ENCODE measurements at places on chromosomes 12 and 14. TPM values are rescaled to one million over a fixed set of nuclear protein-coding genes. Genes with fewer than 3 reads are reported as not detected.

DNA sequence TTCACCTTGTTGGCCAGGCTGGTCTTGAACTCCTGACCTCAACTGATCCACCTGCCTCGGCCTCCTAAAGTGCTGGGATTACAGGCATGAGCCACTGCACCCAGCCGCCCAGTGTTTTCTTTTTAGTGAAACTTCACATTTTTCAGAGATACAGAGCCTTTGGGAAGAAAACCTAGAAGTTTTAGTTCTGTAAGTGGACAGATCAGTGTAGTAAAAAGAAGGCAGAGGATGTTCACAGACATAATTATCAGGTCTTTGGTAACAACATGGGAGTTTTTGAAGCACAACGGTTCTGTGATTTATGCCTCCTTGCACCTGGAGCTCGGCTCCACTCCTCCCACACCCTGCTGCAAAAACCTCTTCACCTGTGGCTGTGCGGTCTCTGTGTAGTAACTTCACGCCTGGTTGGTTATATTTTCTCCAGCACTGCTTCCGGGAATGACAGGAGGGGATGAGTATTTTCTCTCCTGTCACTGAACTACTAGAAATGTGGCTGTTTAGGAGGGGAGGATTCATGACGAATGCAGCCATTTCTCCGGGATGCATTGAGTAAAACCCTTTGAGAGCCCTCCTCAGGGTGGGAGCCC, 67.0 kb downstream of the ARF6 start:
- DNase-seq: peak; percentile 20
- no peaks in the 10 kb centered on the region for H3K27me3 ChIP-seq
- no peak overlapping the region for H3K27ac ChIP-seq
- H3K4me1 ChIP-seq: no peaks in the 10 kb centered on the region
- H3K4me3 ChIP-seq: no peak overlapping the region

GRCh38 chr12:64618953-64619590, 8.8 kb downstream of the RASSF3 start:
- no peak overlapping the region for H3K4me3 ChIP-seq
- no peaks in the 10 kb centered on the region for H3K4me1 ChIP-seq
- no peaks in the 10 kb centered on the region for H3K27me3 ChIP-seq
- DNase-seq: peak; percentile 20

GRCh38 chr12:34301251-34302130, 279.2 kb downstream of the ALG10 start:
- no peaks in the 10 kb centered on the region for H3K4me1 ChIP-seq
- H3K27ac ChIP-seq: no peak overlapping the region

GRCh38 chr14:87014856-87015255, 978.1 kb downstream of the GALC start:
- no peaks in the 10 kb centered on the region for H3K4me1 ChIP-seq
- no peak overlapping the region for H3K4me3 ChIP-seq
- no peaks in the 10 kb centered on the region for H3K36me3 ChIP-seq

DNA sequence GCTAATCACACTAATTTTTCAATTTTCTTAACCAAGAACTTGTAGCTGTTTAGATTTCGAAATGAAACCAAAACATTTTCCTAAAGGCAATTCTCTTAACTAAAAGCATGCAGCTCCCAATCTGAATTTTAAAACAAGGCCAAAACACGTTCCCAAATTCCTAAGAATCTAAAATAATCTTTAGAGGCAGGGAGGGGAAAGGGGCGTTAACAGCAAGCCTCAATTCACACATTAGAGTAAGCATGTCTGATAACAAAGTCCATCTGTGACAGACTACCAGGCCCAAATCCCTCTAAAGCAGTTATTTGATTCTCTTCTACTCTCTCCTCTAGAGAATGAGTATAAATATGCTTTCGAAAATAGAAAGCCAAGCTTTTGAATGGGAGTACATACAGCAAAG, 754 bp downstream of the ATG14 start:
- H3K27me3 ChIP-seq: no peaks in the 10 kb centered on the region
- no peaks in the 10 kb centered on the region for H3K36me3 ChIP-seq
- no peaks in the 10 kb centered on the region for H3K4me1 ChIP-seq
- H3K4me3 ChIP-seq: peak overlapping the region; percentile 89

DNA sequence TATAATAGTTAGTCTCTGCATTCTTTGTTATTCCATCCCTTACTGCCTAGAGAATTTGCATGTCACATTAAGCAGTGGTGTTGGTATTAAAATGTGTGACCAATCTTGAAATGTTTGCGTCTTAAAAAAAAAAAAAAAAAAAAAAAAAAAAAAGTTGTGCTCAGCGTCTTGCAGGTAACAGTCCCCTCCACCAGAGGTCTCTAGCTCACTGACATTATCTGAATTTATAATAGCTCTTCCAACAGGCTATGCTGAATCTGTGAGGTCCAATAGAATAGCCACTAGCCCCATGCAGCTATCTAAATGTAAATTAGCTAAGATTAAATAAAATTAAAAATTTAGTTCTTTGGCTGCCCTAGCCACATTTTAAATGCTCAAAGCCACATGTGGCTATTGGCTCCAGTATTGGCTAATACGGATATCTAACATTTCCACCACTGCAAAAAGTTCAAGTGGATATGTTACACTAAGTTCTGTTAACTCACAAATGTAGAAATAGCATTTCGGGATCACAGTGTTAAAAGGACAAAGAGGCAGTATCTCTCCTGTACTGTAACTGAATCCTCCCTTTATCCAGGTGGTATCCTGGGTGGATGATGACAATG, 28.7 kb downstream of the NKX2-8 start:
- H3K4me3 ChIP-seq: no peak overlapping the region
- H3K4me1 ChIP-seq: no peaks in the 10 kb centered on the region
- no peaks in the 10 kb centered on the region for H3K36me3 ChIP-seq
- peak; percentile 54 for DNase-seq

FGF6 gene
- total RNA-seq: not detected

ANKRD33 gene
- total RNA-seq: not detected

CCDC196 gene
- not detected for total RNA-seq
